Suppressor macrophage treated with lipopolysaccharide for 4 hours (primary cell): ENCODE measurements at places on chromosomes 4 and X.

- DNase-seq = no peak
These were observed 2.2 kb upstream of the ACSL4 start for GRCh38 chrX:109735202-109735744.

- no peak for DNase-seq
These were observed 4.1 kb upstream of the S100P start for GRCh38 chr4:6689506-6689960.

GRCh38 chrX:31420302-31420701, 348.5 kb upstream of the FTHL17 start:
- DNase-seq = no peak

DNA sequence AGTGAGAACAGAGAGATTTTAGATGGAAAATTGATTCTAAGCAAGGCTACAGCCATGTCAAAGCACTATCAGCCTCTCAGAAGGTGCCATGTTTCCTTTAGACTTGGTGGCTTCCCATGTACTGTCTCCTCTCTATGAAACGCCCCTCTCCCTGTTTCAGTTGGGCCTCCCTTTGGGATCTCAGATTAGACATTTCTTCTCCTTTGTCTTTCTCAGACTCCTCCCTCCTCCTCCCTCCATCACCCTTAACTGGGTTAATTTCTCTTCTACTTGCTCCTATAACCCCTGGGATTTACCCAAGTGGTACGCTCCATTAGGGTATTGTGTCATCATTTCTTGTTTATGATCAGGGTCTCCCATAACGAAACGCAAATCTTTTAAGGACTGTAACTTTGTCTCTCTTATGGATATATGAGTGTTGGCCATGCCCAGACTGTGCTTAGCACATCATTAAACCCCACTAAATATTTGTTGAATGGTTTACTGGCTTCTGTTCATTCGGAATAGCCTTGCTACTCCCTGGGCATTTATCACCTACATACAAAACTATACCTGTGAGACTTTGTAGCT, 106.8 kb downstream of the FAM9B start:
- DNase-seq = no peak

- DNase-seq = no peak
These were observed 938.3 kb downstream of the RAB28 start for GRCh38 chr4:12545812-12546211.

DNA sequence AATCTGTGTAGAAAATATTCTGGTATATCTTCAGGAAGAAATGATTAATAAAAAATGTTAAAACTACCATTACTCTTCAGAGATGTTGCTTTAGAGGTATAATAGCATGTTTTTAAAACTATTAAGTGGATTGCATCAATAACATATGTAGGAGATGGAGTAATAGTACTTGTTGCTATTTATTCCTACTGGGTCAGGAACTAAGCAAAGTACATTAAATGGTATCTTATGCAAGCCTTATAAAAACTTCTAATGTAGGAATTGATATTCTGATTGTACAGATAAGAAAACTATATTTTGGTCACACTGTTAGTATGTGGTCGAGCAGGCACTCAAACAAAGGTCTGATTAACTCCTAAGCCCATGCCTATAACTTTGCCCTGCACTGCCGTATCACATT, 31.4 kb upstream of the PDLIM5 start:
- DNase-seq = no peak

GRCh38 chr4:1380368-1381151, 25.7 kb downstream of the NKX1-1 start:
- no peak for DNase-seq

DNA sequence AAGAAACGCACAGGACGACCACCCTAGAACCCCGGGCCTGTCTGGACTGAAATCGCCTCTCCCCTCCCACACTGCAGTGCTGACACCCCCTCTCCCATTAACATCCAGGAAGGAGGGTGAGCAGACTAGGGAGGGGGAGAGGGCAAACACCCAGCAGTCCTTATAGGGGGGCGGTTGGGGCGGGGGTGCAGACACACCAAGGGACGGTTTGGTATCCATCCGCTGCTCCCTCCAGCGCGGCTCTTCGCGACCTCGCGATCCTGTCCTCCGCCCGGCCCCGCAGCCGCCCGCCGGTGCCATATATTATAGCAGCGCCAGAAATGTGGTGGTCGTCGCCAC, 411 bp upstream of the GPRASP1 start:
- DNase-seq = no peak

DNA sequence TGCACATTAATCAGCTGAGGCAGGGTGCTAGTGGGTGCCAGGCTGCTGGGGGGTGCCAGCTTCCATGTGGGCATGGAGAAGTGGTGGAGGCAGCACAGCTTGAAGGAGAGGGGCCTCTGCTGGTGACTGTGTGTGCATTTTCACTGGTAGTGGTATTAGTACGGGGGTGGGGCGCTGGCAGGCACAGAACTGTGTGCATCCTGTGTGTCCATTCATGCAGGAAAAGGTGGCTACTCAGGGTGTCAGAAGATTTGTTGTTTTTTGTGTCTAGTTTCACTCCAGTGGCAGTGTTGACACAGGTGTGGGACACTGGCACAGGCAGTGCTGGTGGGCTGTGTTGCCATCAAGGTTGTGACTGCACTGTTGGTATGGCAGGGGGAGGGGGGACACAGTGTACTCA, 1303.6 kb downstream of the FAM133A start:
- DNase-seq = no peak

DNA sequence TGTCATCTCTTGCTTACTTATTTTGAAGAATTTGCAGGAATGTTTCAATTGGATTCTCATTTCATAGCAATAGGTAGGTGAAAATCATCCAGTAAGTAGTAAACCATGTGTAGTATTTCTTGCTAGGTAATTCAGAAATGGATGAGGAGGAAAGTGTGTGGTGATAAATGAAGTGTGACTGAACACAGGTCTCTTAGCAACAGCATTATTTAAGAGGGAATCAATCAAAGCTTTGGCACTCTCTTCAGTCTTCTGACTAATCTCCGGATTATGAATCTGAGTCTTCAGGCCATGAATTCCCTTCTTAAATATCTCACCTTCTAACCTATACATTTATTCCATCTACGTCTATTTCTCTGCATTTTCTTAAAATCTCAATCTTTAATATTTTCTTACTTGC, 55.8 kb upstream of the ARHGAP24 start:
- DNase-seq = no peak

GRCh38 chr4:6753103-6753560, 29.4 kb upstream of the KIAA0232 start:
- DNase-seq = no peak

- DNase-seq = no peak
These were observed 49.5 kb downstream of the USP53 start for GRCh38 chr4:119261986-119262385.

DNA sequence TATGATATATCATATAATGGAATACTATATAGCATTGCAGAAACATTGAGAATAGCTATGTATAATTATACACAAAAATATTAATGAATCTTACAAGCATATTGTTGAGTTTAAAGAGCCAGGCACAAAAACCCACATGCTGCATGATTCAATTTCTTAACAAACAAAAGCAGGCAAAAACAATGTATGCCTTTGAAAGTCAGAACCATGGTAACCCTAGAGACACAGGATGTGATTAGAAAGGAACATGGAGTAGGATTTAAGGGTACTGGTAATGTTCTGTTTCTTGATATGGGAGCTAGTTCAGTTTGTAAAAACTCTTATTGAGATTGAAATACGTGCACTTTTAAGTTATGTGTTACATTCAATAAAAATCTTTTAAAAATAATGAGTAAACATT, 21.5 kb downstream of the CXCL8 start:
- no peak for DNase-seq

DNA sequence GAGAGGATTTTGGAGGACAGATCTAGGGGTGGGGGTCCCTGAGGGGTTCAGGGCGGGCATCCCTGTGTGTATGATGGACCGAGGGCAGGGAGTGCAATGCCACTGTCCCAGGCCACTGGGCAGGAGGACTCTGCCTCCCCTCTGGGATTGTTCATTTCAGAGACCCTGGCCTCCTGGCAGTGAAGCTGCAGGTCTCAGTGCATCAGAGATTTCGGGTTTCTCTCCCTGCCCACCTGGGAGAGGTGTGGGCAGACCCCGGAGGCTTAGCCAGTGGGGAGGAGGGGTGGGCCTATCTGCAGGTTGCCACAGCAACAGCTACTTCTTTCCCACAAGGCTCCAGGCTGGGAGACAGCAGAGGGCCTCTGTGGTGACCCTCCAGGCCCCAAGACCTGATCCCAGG, 80.1 kb upstream of the LRPAP1 start:
- DNase-seq = no peak

GRCh38 chr4:138832563-138832962, 183.0 kb upstream of the NOCT start:
- peak; percentile 53 for DNase-seq

- no peak for DNase-seq
These were observed 124.5 kb downstream of the DMD start for GRCh38 chrX:33086886-33087285.

- no peak for DNase-seq
These were observed 423.1 kb downstream of the TEX13C start for GRCh38 chrX:125742811-125743210.

DNA sequence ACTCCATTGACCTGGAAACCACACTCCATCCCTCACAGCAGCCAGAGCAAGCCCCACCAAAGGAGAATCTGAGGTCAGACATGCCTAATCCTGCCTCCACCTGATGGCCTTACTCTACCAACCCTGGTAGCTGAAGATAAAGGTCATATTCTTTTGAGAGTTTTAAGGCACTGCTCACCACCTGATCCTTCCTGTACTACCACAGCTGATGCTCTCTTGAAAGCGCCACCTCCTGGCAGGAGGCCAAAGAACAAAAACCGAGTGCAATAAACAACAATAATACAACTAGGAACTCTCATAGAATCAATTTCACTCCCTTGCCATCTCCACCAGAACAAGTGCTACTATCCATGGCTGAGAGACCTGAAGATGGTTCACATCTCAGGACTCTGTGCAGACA, 301.6 kb downstream of the NAF1 start:
- DNase-seq = no peak

DNA sequence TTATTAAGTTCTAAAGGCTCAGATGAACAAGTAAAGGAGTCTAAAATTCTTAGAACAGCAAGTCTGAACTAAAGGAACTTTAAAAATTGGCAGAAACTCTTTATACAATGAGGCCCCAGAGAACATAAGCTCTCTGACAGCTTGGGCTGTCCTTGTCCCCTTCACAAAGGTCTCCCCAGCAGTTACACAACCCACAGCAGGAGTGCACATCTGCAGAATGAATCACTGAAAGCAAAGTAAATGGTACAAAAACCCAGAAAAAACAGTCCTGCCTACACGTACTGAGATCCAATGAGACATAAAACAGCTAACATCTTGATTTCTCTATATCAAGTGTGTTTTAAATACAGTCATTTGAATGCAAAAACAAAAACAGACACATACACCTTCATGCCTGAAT, 18.7 kb downstream of the RBBP7 start:
- DNase-seq = no peak

GRCh38 chr4:37219242-37219641, 25.3 kb upstream of the NWD2 start:
- DNase-seq = no peak

GRCh38 chr4:121217351-121217750, 53.2 kb upstream of the TNIP3 start:
- no peak for DNase-seq

GRCh38 chr4:163196926-163197480, 30.3 kb upstream of the NAF1 start:
- no peak for DNase-seq

DNA sequence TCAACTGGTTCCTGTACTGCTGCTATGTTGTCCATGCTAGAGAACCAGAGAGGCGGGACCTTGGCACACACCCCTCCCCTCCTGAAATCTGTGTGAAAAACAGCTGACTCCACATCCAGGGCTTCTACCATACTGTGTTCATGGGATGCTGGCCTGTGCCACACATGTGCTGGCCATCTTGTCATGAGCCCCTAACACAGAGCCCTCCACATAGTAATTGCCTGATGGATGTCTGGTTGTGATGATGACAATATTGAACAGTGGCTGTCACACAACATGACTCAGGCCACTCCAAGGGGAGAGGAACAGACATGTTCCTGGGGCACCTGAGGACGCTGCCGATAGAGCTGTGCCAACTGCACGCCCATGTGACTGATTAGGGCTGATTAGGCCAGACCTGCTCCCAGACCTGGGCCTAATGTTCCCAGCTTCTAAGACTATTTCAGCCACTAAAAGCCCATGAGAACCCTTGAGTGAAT, 13.1 kb downstream of the SLC25A5 start:
- no peak for DNase-seq

GRCh38 chrX:13257223-13258051, 62.4 kb downstream of the ATXN3L start:
- DNase-seq = no peak
